Regular cardiac myocyte (primary cell): ENCODE measurements at places on chromosomes 7 and 10. TPM values are rescaled to one million over a fixed set of nuclear protein-coding genes. Genes with fewer than 3 reads are reported as not detected.

SNX10 gene
- 0.19 and 0.28 TPM in 2 replicates for total RNA-seq

OSBPL3 gene
- 16.1 and 19.4 TPM in 2 replicates for total RNA-seq

ABCF2 gene
- 64.5 and 101 TPM in 2 replicates for total RNA-seq

AGMO gene
- total RNA-seq = 5.9 and 6.2 TPM in 2 replicates
